ENCODE measurements at places on chromosomes 3 and 15.

DNA sequence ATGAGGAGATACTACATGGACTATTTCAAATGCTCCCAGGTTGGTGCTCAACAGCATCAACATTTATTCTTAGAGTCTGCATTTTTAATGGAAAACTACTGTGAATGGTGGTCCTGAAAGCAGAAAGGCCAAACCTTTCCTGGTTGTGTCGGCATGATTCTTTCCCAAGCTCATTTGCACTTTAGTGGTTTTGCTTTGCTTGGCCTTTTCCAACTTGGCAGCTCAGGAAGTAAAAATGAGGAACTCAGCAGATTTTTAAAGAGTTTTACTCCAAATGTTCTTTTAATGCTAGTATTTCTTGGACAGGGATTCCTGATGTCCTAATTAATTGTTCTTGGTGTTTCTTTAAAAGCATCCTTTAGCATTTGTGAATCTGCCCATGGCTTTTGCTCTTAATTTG lies 197.4 kb downstream of the SLC9A9 start:
- no peak for DNase-seq

DNA sequence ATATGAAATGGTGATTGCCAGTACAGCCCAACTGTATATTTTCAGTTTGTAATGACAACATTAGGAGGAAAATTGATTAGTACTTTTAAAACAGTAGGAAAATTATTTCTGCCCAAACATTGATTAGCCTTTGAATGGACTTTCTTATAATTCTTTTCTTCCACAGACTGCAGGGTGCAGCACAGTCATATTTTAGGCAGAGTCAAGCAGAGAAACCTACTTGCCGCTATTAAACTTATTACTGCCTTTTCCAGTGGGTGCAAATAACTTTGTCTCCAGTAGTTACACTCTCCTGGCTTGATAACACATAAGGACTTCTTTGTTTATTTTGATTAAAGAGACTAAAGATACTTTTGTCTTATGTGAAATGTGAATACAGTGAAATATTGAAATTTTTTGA lies 85.4 kb downstream of the PPM1L start:
- no peak for DNase-seq

GRCh38 chr3:139647866-139648435 lies 29.8 kb downstream of the NMNAT3 start:
- no peak for DNase-seq

DNA sequence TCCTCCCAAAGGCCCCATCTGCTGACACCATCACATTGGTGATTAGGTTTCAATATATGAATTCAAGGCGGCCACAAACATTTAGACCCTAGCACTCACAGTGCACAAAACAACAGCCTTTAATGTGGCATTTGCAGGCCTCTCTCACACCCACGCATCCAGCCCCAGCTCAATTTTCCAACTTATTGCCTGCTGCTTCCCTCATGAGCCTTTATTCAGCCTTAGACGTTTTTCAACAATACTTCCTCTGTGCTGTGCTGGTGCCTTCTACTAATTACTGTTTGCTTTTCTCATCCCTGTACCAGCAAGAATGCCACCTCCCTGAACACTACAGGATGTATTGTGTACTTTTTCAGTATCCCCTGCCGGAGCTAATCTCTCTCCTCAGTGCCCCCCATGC lies 334.6 kb downstream of the GABRB3 start:
- DNase-seq: no peak

All from tibial artery (tissue), 4 donors.